ENCODE measurements at places on chromosomes 11 and 22. TPM values are rescaled to one million over a fixed set of nuclear protein-coding genes. Genes with fewer than 3 reads are reported as not detected.

DNA sequence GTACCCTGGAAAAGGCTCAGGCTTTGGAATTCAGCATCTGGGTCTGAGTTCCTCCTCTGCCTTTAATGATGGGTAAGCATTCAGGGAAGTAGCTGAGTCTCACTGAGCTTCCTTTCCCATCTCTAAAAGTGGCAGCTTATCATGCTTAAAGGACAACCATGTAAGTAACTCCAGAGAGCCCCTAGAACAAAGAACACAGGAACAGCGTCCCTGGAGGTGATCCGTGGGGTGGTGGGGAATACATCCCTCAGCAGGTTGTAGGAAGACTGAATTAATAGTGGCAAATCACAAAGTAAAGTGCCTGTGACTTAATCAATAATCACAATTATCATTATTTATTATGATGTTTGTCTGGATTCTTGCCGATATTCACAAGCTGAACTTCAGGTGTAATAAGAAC lies 114.7 kb upstream of the ISX start:
- DNase-seq: no peak
- no peaks in the 10 kb centered on the region for H3K36me3 ChIP-seq
- no peak overlapping the region for H3K27ac ChIP-seq
- H3K27me3 ChIP-seq: peaks cover 33% of the 10 kb centered on the region
- no peaks in the 10 kb centered on the region for H3K4me1 ChIP-seq
- no peak overlapping the region for H3K4me3 ChIP-seq

DNA sequence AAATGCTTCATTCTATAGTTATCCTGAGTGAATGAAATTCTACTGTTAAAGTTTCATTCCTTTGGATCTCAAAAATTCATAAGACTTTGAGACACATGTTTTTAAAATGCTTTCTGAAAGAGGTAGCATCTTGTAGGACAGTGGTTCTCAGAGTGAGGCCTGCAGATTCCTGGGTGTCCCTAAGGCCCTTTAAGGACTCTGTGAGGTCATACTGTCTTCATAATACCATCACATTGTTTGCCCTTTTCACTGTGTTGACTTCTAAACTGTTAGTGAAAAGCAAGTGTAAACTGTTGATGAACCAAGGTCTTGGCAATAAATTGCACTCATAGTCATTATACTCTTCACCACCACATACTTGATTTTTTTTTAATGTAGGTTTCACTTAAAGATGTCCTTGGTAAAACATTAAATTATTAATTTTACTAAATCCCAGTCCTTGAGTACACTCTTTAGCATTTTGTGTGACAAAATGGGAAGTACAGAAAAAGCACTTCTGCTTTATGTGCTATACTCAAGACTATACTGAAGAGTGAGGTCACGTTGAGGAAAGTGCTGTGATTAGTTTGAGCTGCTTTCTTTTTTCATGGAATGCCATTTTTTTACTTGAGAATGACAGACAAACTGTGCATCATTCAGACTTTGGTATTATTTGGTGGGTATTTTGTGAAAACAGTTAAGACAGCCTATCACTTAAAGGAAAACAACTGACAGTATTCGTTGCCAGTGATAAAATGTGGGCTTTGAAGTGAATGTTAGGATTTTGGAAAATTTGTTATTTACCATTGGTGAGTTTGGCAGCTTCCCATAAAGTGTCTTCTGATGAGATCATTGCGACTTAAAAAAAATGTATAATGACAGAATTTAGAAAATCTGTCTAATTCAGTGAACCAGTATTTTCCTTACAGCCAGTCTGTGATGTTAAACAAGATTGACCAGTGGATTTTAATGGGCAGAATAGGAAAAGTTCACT lies 61.1 kb downstream of the SPECC1L start:
- H3K27me3 ChIP-seq: no peaks in the 10 kb centered on the region
- peaks cover 37% of the 10 kb centered on the region for H3K36me3 ChIP-seq
- H3K4me3 ChIP-seq: no peak overlapping the region
- 0 out of 2 replicates have a peak, but pooled peaks cover 5% of the 10 kb centered on the region for H3K4me1 ChIP-seq

- H3K27ac ChIP-seq: no peak overlapping the region
- H3K36me3 ChIP-seq: no peaks in the 10 kb centered on the region
- no peak overlapping the region for H3K4me3 ChIP-seq
- H3K4me1 ChIP-seq: peaks cover 38% of the 10 kb centered on the region
- no peak for DNase-seq
These were observed 47.7 kb downstream of the C11orf58 start for GRCh38 chr11:16786131-16786530.

DNA sequence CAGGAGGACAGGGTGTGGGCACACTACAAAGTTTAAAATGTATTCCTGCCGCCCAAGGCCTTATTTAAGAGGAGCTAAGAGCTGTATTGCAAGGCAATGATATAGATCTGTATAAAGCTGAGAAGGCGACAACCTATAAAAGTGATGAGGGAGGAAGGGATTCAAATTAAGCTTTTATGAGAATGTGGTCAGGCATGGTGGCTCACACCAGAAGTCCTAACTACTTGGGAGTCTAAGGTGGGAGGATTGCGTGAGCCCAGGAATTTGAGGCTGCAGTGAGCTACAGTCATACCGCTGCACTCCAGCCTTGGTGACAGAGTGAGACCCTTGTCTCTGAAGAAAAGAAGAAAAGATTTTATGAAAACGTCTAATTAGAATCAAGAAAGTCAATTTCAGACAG lies 9.7 kb upstream of the GLB1L3 start:
- peak overlapping the region; percentile 66 for H3K27ac ChIP-seq
- no peaks in the 10 kb centered on the region for H3K36me3 ChIP-seq

GRCh38 chr11:12118949-12119348 lies 8.6 kb downstream of the MICAL2 start:
- DNase-seq: no peak
- H3K36me3 ChIP-seq: no peaks in the 10 kb centered on the region
- peak overlapping the region; percentile 54 for H3K27ac ChIP-seq
- H3K4me1 ChIP-seq: peaks cover 60% of the 10 kb centered on the region
- H3K27me3 ChIP-seq: no peaks in the 10 kb centered on the region

GRCh38 chr11:10918275-10918674 lies 60.4 kb upstream of the ZBED5 start:
- DNase-seq: no peak
- H3K4me3 ChIP-seq: no peak overlapping the region
- H3K27me3 ChIP-seq: no peaks in the 10 kb centered on the region

- no peak overlapping the region for H3K4me3 ChIP-seq
- H3K27me3 ChIP-seq: peaks cover 97% of the 10 kb centered on the region
- no peak overlapping the region for H3K27ac ChIP-seq
- peak; percentile 5 for DNase-seq
- no peaks in the 10 kb centered on the region for H3K4me1 ChIP-seq
These were observed 455.0 kb downstream of the BRD1 start for GRCh38 chr22:49372530-49373288.

DNA sequence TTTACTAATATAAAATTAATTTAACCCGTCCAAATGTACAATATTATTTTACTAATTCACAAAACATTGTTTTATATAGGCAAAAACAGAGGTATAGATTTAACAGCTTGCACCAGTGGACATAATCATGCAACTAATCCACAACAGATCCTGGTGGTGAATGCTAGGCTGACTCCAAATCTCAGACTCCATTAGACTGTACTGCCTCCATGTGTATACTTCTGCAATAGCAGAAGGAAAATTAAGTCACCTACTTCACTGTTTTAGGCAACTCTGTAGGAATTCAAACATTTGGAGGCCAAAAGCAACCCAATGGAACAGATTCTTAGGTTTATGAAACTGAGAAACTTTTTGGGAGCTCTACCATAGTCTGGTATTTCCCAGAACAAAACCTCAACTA lies 30.0 kb upstream of the RAB39A start:
- no peak overlapping the region for H3K4me3 ChIP-seq
- no peaks in the 10 kb centered on the region for H3K27me3 ChIP-seq
- no peaks in the 10 kb centered on the region for H3K4me1 ChIP-seq
- peak; percentile 58 for DNase-seq

DNA sequence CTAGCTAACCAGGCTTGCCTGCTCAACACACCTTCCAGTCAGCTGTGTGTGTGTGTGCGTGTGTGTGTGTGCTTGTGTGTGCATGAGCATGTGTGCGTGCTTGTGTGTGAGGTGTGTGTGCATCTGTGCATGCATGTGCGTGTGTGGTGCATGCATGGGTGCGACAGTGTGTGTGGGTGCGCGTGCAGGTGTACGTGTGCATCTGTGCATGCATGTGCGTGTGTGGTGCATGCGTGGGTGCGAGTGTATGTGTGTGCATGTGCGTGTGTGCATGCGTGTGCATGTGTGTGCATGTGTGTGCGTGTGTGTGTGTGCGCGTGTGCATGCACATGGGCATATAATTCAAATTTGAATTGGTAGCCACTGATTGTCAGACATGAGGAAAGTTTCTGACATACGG lies 10.5 kb upstream of the TP53AIP1 start:
- no peak overlapping the region for H3K27ac ChIP-seq
- no peaks in the 10 kb centered on the region for H3K27me3 ChIP-seq
- no peak overlapping the region for H3K4me3 ChIP-seq
- H3K4me1 ChIP-seq: no peaks in the 10 kb centered on the region
- H3K36me3 ChIP-seq: no peaks in the 10 kb centered on the region

DNA sequence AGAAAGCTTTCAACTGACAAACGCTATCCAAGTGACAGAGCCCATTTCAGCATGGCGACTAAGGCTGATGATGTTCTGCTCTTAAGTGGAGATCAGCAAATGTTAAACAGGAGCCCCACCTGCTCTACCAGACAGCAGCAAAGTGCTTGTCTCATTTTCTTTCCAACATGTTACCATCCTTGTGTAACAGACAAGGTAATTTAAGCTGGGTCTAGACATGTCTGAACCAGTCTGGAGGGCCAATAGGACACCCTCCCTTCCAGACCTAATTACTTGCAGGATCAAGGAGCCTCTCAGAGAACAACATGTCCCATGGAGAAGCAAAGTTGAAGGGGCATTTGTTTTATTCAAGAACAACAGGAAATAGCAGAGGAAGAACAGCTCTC lies 3.9 kb upstream of the LMO2 start:
- no peaks in the 10 kb centered on the region for H3K36me3 ChIP-seq
- no peak overlapping the region for H3K4me3 ChIP-seq
- H3K27ac ChIP-seq: no peak overlapping the region
- no peaks in the 10 kb centered on the region for H3K4me1 ChIP-seq

GRCh38 chr11:121309688-121310087 lies 17.1 kb downstream of the SC5D start:
- H3K4me1 ChIP-seq: no peaks in the 10 kb centered on the region
- no peak overlapping the region for H3K27ac ChIP-seq
- no peak overlapping the region for H3K4me3 ChIP-seq
- H3K36me3 ChIP-seq: 0 out of 2 replicates have a peak, but pooled peaks cover 18% of the 10 kb centered on the region
- H3K27me3 ChIP-seq: no peaks in the 10 kb centered on the region
- no peak for DNase-seq

GRCh38 chr11:134519788-134520187 lies 107.7 kb upstream of the B3GAT1 start:
- no peaks in the 10 kb centered on the region for H3K4me1 ChIP-seq
- no peaks in the 10 kb centered on the region for H3K36me3 ChIP-seq
- no peak for DNase-seq
- H3K27me3 ChIP-seq: peaks cover 87% of the 10 kb centered on the region

GRCh38 chr22:36107436-36107835 lies 53.1 kb downstream of the APOL3 start:
- H3K36me3 ChIP-seq: no peaks in the 10 kb centered on the region
- H3K27ac ChIP-seq: no peak overlapping the region
- H3K4me1 ChIP-seq: no peaks in the 10 kb centered on the region

DNA sequence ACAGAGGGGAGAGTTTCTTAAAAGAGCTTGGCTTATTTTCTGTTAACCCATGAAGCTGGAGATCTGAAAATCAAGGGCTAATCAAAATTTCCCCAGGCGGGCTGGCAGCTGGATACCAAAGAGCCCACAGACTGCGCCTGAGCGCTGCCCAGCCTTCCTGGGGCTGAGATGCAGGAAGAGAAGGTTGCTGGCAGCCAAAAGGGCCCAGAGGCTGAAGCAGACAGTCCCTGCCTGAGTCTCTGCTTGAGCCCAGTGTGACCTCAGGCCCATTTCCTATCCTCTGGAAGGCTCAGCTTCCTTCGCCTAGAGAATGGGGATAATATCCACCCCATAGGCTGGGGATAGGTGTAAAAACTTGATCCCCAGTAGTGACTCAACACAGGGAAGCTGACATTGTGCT lies 49.1 kb downstream of the ARRB1 start:
- no peaks in the 10 kb centered on the region for H3K36me3 ChIP-seq
- DNase-seq: no peak
- no peak overlapping the region for H3K4me3 ChIP-seq

DNA sequence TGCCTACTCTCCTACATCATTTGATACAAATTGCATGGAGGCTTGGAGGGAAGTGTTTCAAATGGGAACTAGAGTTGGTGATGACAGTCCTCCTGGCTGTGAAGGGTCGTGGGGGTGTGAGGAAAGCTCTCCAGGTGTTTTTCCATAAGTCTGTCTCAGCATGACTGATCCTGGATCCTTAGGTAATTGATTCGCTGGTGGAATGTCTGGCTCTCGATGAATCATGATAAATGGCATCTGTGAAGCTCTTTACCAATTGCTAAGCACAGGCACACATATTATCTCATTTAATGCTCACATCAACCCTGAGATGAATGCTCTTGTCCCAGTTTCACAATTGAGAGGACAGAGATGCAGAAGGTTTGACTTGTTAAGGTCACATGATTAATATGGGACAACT lies 107.5 kb downstream of the PKNOX2 start:
- H3K4me3 ChIP-seq: no peak overlapping the region
- peaks cover 11% of the 10 kb centered on the region for H3K27me3 ChIP-seq
- H3K36me3 ChIP-seq: no peaks in the 10 kb centered on the region
- no peak for DNase-seq

- H3K36me3 ChIP-seq: no peaks in the 10 kb centered on the region
- no peak overlapping the region for H3K27ac ChIP-seq
- no peak overlapping the region for H3K4me3 ChIP-seq
- H3K27me3 ChIP-seq: no peaks in the 10 kb centered on the region
- DNase-seq: no peak
- H3K4me1 ChIP-seq: peaks cover 17% of the 10 kb centered on the region
These were observed 17.4 kb downstream of the TST start for GRCh38 chr22:37001826-37002225.

DNA sequence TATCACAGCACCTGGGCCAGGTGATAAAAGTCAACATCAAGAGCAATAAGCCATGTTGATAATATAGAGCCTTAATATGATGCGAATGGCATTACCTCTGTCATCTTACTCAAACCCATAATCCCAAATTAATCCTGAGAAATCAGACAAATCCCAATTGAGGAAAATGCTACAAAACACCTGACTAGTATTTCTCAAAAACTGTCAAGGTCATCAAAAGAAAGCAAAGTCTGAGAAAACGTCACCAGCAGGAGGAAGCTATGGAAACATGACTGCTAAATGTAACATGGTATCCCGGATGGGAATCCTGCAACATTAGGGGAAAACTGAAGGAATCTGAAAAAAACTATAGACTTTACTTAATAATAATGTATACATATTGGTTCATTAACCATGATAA lies 29.6 kb downstream of the ASCL2 start:
- no peak overlapping the region for H3K27ac ChIP-seq
- no peaks in the 10 kb centered on the region for H3K4me1 ChIP-seq
- no peaks in the 10 kb centered on the region for H3K36me3 ChIP-seq
- no peak for DNase-seq

TYR gene
- not detected for total RNA-seq

KRTAP5-8 gene
- total RNA-seq: not detected

OVOL1 gene
- 10.2 TPM for total RNA-seq

NTM gene
- total RNA-seq: not detected

CCDC89 gene
- total RNA-seq: 0.28 TPM

FXYD6 gene
- total RNA-seq: 0.48 TPM

SCGB2A2 gene
- total RNA-seq: not detected

CASP5 gene
- not detected for total RNA-seq

OR52L1 gene
- total RNA-seq: not detected

Data from PC-9 (cell line).